Endodermal cell (in vitro differentiated cells): ENCODE measurements at places on chromosomes 7 and 10. TPM values are rescaled to one million over a fixed set of nuclear protein-coding genes. Genes with fewer than 3 reads are reported as not detected.

Gene CPXM2
- 1.2 to 1.9 TPM (median 1.7 TPM) in 3 replicates for total RNA-seq

Gene SKAP2
- total RNA-seq = 3.3 to 4.2 TPM (median 3.4 TPM) in 3 replicates

DNA sequence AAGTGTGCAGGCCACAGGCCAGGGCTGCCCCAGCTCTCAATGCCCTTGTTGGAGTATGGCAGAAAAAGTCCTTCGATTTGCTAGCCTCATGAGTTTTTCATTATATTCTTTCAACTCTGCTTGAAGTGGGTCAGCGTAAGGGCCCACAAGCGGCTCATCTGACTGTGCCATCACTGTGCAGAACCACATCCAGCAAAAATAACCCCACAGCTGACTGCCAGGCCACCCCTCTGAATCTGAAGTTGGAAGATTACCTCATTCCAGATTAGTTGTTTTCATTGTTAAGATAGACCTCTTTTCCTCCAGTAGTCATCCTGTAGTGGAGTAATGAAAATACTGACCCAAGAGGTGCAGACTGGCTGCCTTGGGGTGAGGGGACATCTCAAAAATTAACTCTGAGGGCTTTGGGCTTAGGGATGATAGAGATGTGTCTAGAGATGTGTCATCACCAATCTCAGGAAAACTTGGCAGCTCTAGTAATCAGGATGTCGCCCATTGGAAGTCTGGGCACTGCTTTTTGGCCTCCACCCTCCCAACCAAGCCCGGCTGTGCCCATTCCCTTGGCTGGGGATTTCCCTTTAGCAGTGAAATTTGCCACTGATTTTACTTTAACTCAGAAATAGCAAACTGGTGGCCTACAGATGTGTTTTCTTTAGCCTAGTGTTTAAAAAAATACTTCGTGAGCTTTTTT is 164.3 kb downstream of the LCOR start:
- no peaks in the 10 kb centered on the region for H3K4me1 ChIP-seq
- H3K36me3 ChIP-seq = no peaks in the 10 kb centered on the region
- no peaks in the 10 kb centered on the region for H3K27me3 ChIP-seq
- no peak for DNase-seq

DNA sequence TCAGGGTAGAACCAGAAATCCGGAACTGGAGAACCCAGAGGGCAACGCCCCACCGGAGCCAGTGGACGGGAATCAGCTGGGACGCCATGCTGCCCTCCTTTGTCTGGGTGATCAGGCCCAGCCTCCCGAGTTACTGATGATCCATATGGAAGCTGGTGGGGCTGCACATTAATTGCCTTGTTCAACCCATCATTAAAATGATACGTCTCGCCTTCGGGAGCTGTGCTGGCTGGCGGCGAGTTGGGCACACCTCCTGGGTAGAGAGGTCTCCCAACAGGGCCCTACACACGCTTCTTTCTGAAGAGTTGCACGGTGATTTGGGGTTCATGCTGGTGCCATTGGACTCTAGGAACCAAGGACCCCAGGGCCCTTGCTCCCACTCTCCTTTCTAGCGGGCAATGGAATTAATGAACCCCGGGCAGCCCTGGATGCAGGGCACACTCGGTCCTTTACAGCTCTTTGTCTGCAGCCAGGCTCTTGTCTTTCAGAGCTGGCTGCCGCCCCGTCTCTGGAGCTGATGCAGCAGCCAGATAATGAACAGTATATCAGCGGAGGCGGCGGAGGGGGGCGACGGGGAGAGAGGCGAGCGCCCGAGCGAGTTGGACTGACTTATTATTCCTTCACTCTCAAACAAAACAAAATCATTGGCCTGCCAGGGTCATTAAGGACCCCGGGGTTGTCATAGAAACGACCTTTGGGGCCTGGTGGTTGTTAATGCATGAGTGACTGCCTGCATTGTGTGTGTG is 412.2 kb upstream of the ZMIZ1 start:
- H3K36me3 ChIP-seq = no peaks in the 10 kb centered on the region
- peak overlapping the region; percentile 100 for H3K27ac ChIP-seq
- DNase-seq = no peak
- H3K27me3 ChIP-seq = peaks cover 5% of the 10 kb centered on the region
- no peaks in the 10 kb centered on the region for H3K4me1 ChIP-seq
- no peak overlapping the region for H3K4me3 ChIP-seq

DNA sequence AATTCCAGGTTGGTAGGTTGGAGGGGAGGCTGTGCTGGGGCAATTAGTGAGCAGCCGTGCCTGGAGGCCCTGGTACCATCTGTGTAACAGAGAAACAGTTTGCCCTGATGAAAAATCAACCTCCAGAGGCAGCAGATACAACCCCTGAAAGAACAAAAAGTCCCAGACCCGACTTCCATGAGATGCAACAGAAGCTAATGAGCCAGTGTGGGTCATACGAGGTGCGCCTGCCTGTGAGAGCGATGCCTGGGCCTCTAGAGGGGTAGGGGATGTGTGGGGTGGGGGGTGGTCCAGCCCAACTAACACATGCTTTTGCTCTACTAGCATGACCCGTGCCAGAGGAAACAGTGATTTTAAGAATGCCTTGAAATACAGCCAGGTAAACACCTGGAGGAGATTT is 39.3 kb downstream of the CELF2 start:
- no peaks in the 10 kb centered on the region for H3K27me3 ChIP-seq
- no peak for DNase-seq
- H3K36me3 ChIP-seq = peaks cover 52% of the 10 kb centered on the region
- peaks cover 6% of the 10 kb centered on the region for H3K4me1 ChIP-seq

- H3K4me3 ChIP-seq = no peak overlapping the region
- no peaks in the 10 kb centered on the region for H3K4me1 ChIP-seq
- H3K27me3 ChIP-seq = peaks cover 16% of the 10 kb centered on the region
- H3K27ac ChIP-seq = no peak overlapping the region
- H3K36me3 ChIP-seq = no peaks in the 10 kb centered on the region
- peak; percentile 85 for DNase-seq
These were observed 11.0 kb downstream of the MYO1G start for GRCh38 chr7:44967571-44968446.

DNA sequence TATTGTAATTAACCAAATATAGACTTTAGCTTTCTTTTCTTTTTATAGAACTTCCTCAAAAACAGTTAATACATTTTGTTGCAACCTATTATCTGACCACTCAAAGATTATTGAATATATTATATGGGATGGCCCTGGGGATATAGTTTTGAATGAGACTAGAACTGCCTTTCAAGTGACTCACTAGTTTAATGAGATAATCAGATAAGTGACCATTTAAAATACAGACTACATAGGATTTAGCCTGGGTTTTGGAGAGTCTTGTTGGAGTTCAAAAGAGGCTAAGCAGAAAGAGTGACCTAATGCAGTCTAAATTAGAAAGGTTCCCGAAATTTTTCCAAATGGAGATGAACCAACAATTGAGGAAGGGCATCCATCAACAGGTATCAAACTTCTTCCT is 305.2 kb upstream of the ETV1 start:
- no peak overlapping the region for H3K27ac ChIP-seq
- DNase-seq = no peak
- H3K36me3 ChIP-seq = no peaks in the 10 kb centered on the region
- H3K27me3 ChIP-seq = no peaks in the 10 kb centered on the region
- no peak overlapping the region for H3K4me3 ChIP-seq
- H3K4me1 ChIP-seq = no peaks in the 10 kb centered on the region

DNA sequence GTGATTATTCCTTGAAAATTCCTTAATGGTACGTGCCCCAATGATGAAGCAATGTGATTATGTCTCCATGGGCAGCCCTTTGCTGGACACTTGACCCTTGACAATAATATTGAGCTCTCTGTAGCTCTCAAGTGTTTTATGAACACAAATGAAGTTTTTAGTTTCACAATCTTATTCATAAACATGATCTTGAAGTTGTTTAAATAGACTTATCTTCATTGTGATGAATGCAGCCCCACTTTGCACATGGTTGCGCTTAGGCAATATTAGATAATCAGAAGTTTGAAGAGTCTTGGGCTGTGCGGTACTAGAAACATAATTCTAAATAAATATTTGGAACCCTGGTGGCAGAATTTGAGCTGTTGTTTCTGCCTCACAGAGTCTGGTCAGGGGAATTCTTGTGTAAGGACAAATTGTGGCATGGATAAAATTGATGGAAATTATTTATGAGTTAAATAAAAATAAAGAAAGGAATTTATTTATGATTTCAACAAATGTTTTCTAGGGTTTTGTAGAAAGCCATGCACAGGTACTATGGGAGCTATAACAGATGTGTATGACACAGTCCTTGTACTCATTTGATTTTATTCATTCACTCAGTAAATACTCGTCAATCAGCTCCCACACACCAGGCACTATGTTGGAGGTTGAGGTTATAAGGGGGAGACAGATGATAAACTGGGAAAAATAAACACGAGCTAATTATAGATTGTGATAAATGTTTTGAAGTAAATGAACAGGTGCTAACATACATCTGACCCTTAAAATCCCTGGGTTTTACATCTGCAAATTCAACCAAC is 217.9 kb downstream of the GALNT17 start:
- peaks cover 13% of the 10 kb centered on the region for H3K36me3 ChIP-seq
- peak overlapping the region; percentile 31 for H3K4me3 ChIP-seq
- H3K27ac ChIP-seq = no peak overlapping the region

DNA sequence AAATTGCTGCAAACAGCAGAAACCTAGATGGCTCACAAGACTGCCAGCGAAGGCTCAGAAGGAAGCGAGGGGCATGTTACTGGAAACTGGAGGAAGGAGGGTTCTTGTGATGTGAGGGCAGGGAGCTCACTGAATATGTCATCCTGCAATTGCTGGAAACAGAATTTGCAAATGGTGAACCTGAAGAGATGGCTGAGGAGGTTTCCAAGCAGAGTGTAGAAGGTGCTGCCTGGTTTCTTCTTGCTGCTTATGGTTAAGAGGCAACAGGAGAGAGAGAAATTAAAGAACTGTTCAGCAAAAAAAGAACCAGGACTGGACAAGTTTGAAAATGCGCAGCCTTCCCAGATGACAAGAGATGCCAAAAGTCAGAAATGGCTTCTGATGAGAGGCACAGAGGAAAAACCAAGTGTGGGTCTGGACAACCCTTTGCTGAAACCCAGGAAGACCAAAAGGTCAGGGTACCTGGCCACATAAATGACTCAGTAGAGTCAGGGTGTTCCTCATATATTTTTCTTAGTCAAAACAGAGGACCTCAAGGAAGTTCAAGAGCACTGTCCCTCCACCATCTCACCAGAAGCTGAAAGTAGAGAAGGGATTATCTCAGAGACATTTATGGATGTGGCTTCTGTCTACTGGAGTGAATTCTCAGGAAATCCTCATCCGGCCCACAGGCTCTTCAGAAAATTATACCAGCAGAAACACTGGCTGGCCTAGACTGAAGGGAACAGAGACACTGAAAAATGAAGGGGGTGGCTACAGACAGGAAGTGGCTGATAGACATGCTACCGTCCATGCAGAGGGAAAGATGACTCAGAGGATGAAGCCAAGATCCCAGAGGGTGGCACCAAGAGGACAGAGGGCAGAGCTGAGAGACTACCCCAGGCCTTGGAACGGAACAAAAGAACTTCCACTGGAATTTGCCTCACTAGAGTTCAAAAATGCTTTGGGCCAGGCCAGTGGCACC is 10.1 kb downstream of the PAPOLB start:
- H3K27ac ChIP-seq = no peak overlapping the region
- peaks cover 4% of the 10 kb centered on the region for H3K4me1 ChIP-seq
- H3K4me3 ChIP-seq = no peak overlapping the region
- no peaks in the 10 kb centered on the region for H3K27me3 ChIP-seq

DNA sequence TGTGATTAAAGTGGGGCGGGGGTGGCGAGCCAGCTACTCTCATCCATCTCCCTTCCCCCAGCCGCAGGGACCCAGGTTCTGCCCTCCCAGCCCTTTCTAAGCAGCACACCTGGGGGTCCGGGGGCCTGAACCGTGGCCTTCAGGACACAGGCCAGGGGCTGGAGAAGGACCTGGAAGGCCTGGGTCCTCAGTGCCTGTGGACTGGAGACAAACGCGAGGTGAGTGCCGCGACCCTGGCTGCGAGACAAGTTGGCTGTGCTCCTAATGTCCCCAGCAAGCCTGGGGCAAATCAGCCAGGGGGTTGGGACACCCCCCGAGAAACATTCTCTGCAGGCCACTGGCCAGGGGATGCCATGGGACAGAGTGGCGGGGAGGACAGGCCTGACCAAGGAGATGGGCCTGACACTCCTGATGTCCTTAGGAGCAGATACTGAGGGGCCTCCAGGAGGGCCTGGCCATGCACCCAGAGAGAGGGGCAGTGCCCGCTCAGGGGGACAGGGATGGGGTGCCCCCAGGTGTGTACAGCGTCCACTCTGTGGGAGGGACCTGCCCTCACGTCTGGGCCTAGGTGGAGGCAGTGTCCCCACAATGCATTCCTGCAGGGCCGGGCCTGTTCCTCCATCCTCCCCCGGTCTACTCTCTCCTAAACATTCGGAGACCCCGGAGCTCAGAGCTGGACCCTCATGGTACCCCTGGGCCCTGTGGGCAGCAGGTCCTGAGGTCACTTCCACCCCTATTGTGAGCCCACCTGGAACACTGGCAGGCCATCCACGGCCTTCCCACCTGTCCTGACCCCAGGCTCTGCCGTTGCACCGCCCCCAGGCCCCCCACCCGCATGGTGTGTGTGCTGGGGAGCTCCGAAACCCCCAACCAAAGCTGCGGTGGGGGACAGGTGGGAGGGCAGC is 13.1 kb downstream of the BRAT1 start:
- no peaks in the 10 kb centered on the region for H3K27me3 ChIP-seq
- H3K4me1 ChIP-seq = no peaks in the 10 kb centered on the region
- peaks cover 14% of the 10 kb centered on the region for H3K36me3 ChIP-seq
- H3K4me3 ChIP-seq = no peak overlapping the region
- DNase-seq = no peak

DNA sequence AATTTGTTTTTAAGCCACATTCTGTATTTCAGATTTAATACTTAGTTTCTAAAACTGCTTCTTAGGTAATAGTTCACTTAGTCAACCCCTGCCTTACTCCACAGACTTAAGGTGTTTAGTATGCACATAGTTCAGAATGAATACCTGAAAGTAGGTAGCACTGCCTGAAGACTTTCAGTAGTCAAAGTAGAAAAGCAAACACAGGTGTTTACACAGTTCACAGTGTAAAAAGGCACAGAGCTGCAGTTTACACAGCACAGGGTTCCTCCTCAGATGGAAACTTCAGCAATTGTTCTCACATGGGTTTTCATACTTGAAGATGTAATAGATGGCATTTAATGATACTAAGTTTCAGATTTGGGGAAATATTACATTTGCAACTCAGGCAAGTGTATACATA is 3.1 kb upstream of the PKD1L1 start:
- no peak for DNase-seq
- H3K4me3 ChIP-seq = no peak overlapping the region
- no peaks in the 10 kb centered on the region for H3K27me3 ChIP-seq
- H3K36me3 ChIP-seq = peaks cover 19% of the 10 kb centered on the region
- no peak overlapping the region for H3K27ac ChIP-seq

DNA sequence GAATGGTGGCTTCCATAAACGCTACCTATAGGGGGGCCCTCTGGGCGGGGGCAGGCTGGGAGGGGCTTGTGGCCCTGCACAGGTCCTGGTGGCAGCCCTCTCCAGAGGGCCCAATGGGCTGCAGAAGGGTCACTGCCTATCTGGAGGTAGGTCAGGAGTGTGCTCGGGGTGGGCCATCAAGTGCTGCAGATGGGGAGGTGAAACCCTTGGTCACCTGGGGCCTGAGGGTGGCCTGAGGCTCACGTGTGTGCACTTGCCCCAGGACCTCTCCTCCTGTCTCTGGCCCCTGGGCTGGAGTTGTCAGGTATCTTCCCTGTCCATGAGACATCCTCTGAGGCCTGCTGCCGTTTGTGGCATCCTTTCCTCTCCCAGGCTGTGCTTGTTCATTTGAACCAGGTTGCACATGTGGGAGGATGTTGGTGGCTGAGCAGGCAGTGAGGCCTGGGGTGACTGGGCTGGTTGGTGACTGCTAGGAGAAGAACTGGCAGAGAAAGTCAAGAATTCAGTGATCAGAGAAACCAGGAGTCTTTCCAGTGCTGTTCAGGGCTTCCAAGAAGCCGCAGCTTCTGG is 21.1 kb upstream of the SH2D4B start:
- DNase-seq = no peak
- H3K27me3 ChIP-seq = no peaks in the 10 kb centered on the region
- peaks cover 94% of the 10 kb centered on the region for H3K36me3 ChIP-seq
- no peak overlapping the region for H3K27ac ChIP-seq
